CD4-positive, CD25-positive, alpha-beta regulatory T cell (primary cell): ENCODE measurements at places on chromosomes 13 and 19. TPM values are rescaled to one million over a fixed set of nuclear protein-coding genes. Genes with fewer than 3 reads are reported as not detected.

DNA sequence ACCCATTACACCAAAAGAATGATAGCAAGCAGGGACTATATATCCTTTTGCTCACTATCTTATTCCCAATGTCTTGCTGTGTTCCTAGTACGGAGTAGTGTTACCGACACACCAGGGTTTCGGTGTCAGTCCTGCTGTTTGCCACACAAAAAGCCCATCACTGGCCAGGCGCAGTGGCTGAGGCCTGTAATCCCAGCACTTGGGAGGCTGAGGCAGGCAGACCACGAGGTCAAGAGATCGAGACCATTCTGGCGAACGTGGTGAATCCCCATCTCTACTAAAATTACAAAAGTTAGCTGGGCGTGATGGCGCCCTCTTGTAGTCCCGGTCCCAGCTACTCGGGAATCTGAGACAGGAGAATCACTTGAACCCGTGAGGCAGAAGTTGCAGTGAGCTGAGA is 1467.3 kb upstream of the MIR17HG start:
- no peak for DNase-seq
- H3K4me1 ChIP-seq, result no peaks in the 10 kb centered on the region
- no peaks in the 10 kb centered on the region for H3K27me3 ChIP-seq
- no peaks in the 10 kb centered on the region for H3K36me3 ChIP-seq
- H3K4me3 ChIP-seq, result no peak overlapping the region

- no peaks in the 10 kb centered on the region for H3K27me3 ChIP-seq
- DNase-seq, result no peak
- no peak overlapping the region for H3K27ac ChIP-seq
- peaks cover 37% of the 10 kb centered on the region for H3K36me3 ChIP-seq
- no peak overlapping the region for H3K4me3 ChIP-seq
These were observed 826 bp upstream of the C1QTNF9 start for GRCh38 chr13:24308488-24309020.

DNA sequence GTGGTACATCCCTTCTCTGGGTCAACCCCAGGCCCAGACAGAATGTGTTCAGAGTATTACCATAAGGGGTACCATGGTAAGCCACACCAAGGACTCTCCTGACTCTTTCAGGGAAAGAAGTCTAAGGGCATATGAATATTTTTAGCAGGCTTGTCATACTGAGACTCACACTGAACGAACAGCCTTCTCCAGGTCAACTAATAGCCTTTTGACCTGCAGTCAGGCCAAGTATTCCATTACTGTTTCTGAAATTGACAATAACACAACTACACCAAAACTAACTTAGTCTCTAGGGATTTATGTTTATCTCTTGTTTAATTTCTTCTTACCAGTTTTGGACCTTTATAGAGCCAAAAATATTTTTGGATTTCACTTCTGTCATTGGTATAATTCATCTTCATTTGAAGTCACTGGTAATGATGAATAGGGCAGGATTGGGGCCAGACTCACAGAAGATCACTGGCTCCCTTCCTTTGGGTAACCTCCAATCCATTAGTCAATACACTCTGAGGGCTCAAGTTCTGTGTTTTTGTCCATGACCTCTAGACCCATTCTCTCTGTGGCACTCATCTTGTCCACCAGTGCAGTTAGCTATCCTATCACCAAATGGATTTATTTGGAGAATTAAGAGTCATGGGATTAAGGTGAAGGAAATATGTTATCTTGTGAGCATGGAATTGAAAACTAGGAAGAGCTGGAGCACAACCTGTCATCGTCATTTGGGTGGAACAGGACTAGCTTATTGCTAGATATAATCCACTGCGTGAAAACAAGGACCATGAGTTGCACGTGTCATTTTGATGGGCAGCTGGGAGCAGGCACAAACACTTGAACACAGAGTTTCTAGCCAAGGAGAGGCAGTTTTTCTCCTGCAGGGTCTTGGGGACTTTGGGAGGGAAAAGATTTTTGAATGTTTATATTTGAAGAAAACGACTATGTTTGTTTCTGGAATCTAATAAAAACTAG is 313.3 kb downstream of the DCLK1 start:
- DNase-seq, result no peak
- no peak overlapping the region for H3K4me3 ChIP-seq
- no peaks in the 10 kb centered on the region for H3K27me3 ChIP-seq
- no peak overlapping the region for H3K27ac ChIP-seq
- no peaks in the 10 kb centered on the region for H3K4me1 ChIP-seq

DNA sequence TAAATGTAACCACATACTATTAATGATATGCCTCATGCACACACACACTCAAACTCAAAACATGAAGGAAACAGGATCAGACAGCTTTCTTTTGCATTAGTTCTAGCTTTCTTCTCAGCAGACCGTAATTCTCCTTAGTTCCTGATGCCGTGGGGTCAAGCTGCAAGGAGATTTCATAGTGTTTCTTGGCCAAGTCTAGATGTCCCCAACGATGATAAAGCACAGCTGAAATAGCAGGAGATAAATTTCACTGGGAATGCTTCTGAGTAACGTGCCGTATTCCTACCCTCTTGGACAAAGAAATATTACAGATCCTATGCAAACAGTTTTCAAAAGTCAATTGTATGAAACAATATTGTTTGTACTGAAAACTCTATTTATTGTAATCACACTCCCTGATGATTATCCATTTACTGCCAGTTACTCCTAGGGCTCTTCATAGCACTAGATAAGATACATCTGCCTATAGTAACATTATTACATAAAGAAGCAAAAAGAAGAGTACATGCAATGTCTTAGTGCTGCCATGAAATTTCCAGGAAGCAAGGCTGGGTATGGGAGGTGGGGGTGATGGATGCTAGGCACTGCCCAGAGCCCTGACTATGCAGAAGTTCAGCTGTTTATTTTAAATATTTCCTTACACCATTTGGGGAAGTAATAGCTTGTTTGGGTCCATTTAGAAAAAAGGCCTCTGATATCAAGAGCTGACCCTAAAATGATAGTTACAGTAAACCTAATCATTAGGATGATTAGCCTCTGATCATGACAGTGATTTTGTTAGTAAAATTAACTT is 16.5 kb upstream of the GGACT start:
- peaks cover 10% of the 10 kb centered on the region for H3K4me1 ChIP-seq
- no peak for DNase-seq
- H3K27me3 ChIP-seq, result no peaks in the 10 kb centered on the region
- no peak overlapping the region for H3K27ac ChIP-seq
- H3K36me3 ChIP-seq, result peaks cover 3% of the 10 kb centered on the region

The KLC3 gene
- 0.54 TPM for total RNA-seq

GRCh38 chr19:35457173-35457572 is 9.1 kb downstream of the FFAR2 start:
- no peak overlapping the region for H3K4me3 ChIP-seq
- H3K27me3 ChIP-seq, result no peaks in the 10 kb centered on the region
- no peak for DNase-seq
- H3K36me3 ChIP-seq, result no peaks in the 10 kb centered on the region
- no peak overlapping the region for H3K27ac ChIP-seq

GRCh38 chr19:17389957-17390664 is 3.9 kb downstream of the CCDC194 start:
- H3K27ac ChIP-seq, result no peak overlapping the region
- H3K4me3 ChIP-seq, result peak overlapping the region; percentile 51
- no peaks in the 10 kb centered on the region for H3K36me3 ChIP-seq
- H3K27me3 ChIP-seq, result peaks cover 6% of the 10 kb centered on the region
- no peak for DNase-seq

GRCh38 chr19:17325133-17325532 is 9.5 kb downstream of the ANO8 start:
- no peaks in the 10 kb centered on the region for H3K27me3 ChIP-seq
- H3K4me3 ChIP-seq, result no peak overlapping the region
- DNase-seq, result no peak
- H3K27ac ChIP-seq, result no peak overlapping the region

DNA sequence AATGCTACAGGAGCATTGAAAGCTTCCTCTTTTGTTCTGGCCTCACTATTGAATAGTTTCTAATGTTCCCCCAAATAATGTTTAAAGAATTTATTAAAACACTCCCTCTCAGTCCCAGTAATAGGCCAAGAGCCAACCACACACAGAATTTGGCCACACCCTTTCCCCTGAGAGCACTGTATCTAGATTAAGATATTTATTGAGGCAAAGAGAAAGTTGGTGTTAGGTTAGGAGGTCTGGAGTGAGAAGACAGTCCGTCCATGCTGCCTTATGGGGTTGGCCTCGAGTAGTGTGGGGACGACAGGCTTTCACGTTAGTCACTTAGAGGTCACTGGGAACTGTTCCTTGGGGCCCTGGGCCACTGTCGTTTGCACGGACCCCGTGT is 122.9 kb upstream of the RNF113B start:
- DNase-seq, result no peak
- H3K36me3 ChIP-seq, result no peaks in the 10 kb centered on the region
- no peaks in the 10 kb centered on the region for H3K27me3 ChIP-seq
- H3K4me1 ChIP-seq, result no peaks in the 10 kb centered on the region
- H3K4me3 ChIP-seq, result no peak overlapping the region
- no peak overlapping the region for H3K27ac ChIP-seq

The CDC42EP5 gene
- total RNA-seq, result not detected

DNA sequence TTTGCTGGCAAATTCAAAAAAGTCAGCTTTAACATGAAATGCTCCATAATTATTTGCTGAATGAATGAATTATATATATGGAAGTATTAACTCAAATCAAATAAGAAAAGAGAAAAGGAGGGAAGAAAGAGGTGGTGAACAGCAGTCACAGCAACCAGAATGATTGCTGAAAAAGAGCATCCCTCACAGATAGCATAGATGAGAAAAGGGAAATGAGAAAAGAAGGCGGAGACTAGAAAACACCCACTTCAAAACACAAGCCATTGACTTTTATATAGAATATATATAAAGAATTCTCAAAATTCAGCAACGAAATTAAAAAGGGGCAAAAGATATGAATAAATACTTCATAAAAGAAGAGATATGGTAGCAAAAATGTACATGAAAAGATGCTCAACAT is 75.2 kb downstream of the CAB39L start:
- H3K4me1 ChIP-seq, result peaks cover 9% of the 10 kb centered on the region
- no peaks in the 10 kb centered on the region for H3K36me3 ChIP-seq
- no peak overlapping the region for H3K27ac ChIP-seq
- no peak overlapping the region for H3K4me3 ChIP-seq

DNA sequence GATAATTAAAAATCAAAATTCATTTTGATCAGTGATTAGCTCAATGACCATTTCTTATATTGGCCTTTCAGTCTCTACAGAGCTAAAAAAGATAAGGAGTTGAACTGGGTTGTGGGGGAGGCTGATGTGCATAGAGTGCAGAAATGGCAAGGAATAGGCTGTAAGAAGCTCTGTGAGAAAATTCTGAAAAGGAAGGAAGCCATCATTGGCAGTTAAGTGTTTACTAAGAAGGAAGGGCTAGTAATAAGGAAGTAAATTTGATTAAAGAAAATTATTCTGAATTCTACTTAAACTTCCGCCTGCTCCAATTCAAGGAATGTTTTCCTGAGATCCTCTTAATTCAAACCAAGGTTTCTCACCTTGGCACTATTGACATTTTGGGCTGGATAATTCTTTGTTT is 187.5 kb downstream of the MZT1 start:
- no peak for DNase-seq
- no peak overlapping the region for H3K4me3 ChIP-seq
- H3K36me3 ChIP-seq, result no peaks in the 10 kb centered on the region
- H3K27ac ChIP-seq, result no peak overlapping the region

DNA sequence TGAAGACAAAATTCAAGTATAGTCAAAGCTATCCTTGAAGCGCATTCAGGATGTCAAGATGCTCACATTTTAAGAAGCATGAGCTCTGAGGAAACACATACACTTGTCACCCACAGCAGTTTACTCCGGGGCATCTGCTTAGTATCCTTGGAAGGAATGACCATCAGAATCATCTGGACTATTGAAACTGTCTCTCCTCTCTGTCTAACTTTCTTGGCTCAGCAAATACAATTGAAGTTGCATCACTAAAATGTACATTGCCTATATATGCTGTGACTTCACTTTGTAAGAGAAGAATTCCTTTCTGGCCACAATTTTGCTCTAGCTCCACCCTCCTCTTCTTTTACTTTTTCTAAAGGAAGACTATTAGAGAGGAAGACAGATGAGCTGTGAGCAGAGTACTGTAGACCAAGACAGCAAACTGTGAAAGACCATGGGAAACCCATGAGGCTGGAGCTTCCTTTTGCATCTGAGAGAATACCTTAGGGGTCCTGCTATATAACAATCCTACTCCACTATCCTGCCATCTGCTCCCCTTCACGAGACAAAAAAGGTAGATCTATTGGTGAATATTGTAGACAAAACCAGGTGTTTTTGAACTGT is 906.3 kb downstream of the PCDH9 start:
- no peaks in the 10 kb centered on the region for H3K4me1 ChIP-seq
- no peak overlapping the region for H3K4me3 ChIP-seq
- H3K27me3 ChIP-seq, result no peaks in the 10 kb centered on the region
- no peak for DNase-seq

DNA sequence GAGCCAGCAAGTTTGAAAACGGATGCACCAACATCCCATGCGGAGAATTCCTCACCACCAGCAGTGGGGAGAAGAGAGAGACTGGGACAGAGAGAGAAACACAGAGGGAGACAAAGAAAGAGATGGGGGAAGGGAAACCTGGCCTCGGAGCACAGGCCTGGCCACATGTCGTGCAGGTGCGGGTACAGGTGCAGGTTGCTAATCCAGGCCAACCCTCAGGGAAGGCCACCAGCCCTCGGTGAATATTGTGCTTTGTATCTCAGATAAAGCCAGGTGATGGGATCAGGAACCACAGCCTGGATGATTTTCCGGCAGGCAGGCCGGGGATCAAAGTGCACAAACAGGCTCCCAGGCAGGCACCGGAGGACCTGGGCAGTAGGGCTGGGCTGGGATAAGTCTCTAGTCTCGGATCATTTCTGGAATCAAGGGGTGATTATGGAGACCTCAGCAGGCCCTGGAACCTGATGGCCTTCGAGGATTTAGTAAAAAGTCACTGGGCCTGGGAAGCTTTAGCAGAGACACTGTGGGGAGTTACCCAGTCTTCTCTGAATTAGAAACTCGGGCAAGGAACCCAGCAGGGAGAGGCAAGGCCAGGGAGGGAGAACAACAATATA is 3.7 kb downstream of the GAS6 start:
- no peak overlapping the region for H3K27ac ChIP-seq
- DNase-seq, result no peak
- H3K4me1 ChIP-seq, result peaks cover 12% of the 10 kb centered on the region

GRCh38 chr19:23439623-23440022 is 44.4 kb upstream of the ZNF91 start:
- no peaks in the 10 kb centered on the region for H3K27me3 ChIP-seq
- H3K36me3 ChIP-seq, result no peaks in the 10 kb centered on the region
- no peak for DNase-seq
- no peaks in the 10 kb centered on the region for H3K4me1 ChIP-seq

GRCh38 chr19:42096255-42096837 is 20.4 kb downstream of the ZNF574 start:
- no peaks in the 10 kb centered on the region for H3K4me1 ChIP-seq
- no peaks in the 10 kb centered on the region for H3K27me3 ChIP-seq

- DNase-seq, result no peak
- peaks cover 9% of the 10 kb centered on the region for H3K4me1 ChIP-seq
These were observed 6.9 kb downstream of the UPK1A start for GRCh38 chr19:35673121-35673804.

The ZNF808 gene
- 19.3 TPM for total RNA-seq
